Activated CD4-positive, alpha-beta T cell treated with anti-CD3 and anti-CD28 coated beads, Interleukin-2, amount 50 U/mL, for 48 hours (primary cell): ENCODE measurements at places on chromosomes 3 and 15.

DNA sequence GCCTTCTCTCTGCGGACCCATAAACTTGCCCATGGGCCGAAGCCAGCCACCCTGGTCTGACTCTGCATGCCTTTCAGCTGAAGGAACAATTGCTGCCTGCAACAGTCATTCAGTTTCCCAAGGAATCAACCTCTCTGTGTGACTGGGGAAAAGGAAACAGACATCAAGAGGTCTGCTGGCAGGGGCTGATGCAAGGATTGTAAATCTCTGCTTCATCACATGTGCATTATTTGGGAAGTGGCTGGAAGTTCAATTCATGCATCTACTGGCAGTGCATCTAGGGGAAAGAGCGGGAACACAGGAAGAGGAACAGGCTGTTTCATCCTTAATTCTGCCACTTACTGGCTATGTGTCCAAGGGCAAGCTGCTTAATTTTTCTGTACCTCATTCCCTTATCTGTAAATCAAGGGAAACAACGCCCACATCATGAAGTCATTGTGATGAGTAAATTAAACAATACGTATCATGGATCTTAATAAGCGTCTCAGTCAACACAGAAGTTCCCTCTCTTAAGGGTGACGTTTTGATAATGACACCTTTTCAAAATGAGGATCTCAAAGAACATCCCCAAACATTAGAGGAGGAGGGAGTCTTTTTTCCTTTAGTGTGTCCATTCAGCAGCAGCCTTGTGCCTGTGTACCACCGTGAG is 17.4 kb upstream of the ADPGK start:
- no peak for DNase-seq

GRCh38 chr3:87696124-87697013 is 362.4 kb downstream of the CGGBP1 start:
- DNase-seq = no peak

- no peak for DNase-seq
Measured at GRCh38 chr15:100762913-100763834, 116.5 kb upstream of the ALDH1A3 start.

DNA sequence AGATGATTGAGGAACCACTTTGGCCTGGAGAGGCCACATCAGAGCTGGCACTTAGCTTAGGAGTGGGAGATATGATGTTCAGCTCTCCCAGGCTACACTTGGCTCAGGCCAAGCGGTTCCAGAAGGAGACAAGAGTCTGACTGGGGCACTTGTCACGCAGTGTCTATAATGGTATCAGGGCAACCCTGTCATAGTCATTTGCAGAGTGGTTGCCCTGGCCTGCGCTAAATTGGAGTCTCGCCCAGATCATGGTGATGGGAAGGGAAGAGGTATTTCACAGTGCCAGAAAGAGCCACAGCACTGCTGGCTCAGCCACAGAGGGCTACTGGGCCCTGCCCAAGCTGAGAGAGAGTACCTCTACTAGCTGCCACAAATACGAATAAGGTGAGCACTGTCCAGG is 186.9 kb upstream of the CRBN start:
- DNase-seq = no peak

DNA sequence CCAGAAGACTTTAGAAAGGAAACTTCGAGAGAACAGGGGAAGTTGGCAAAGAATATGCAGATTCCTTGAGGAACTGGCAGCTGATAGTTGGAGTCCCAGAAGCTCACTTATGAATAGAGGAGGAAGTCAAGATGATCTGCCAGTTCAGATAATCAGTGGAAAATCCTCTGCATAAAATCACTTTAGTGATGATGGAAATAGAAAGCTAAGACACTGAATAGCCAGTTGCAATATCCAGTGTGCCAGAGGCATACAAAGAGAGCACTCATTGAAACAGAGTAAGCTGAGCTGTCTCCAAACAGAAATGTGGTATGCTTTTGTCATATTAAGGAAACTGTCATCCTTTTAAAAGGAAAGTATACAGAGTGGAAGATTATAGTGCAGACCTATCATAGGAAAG is 1207.6 kb downstream of the OTOL1 start:
- no peak for DNase-seq

DNA sequence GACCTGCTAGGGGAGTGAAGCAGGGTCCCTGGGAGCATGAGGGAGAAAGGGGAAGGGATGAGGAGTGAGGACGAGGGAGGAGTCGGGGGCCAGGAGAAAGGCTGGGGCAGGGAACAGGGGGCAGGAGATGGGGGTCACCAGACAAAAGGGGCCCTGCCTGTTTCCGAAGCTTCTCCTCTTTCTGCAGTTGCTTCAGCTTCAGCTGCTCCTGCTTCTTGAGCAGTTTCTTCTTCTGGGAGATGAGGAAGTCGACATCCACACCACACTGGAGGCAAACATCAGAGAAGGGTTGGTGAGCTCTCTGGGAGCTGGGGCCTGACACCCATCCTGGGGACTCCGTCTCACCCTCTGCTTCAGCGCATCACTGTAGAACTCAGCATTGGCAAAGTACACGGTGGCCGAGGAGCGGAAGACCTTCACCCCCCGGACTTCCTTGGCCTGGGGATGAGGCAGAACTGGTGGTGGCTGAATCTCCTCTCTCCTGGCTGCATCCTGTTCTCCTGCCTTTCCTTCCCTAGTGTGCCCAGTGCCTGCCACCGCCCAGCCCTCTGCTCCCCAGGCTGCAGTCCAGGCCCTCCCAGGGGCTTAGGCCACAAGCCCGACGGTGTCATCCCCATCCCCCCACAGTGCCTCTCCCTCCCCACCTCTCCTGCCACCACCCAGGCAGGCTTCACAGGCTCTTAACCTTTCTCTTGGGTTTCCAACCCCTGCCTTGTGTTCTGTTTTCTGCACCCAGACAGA is 6.8 kb downstream of the SLC26A6 start:
- DNase-seq = no peak

- DNase-seq = no peak
Measured at GRCh38 chr3:9248522-9249271, 749 bp downstream of the SRGAP3 start.

GRCh38 chr3:183144363-183144762 is 18.2 kb downstream of the LAMP3 start:
- no peak for DNase-seq

- DNase-seq = no peak
Measured at GRCh38 chr15:90286678-90287077, 21.2 kb downstream of the NGRN start.

GRCh38 chr3:14329116-14329830 is 73.1 kb upstream of the SLC6A6 start:
- no peak for DNase-seq

GRCh38 chr3:64097920-64098319 is 74.6 kb upstream of the PSMD6 start:
- no peak for DNase-seq

- DNase-seq = no peak
Measured at GRCh38 chr3:195815169-195815771, 3.5 kb upstream of the MUC4 start.

GRCh38 chr3:129602309-129602708 is 4.2 kb downstream of the PLXND1 start:
- no peak for DNase-seq

GRCh38 chr3:127385540-127385870 is 97.7 kb upstream of the PRR20G start:
- DNase-seq = no peak

DNA sequence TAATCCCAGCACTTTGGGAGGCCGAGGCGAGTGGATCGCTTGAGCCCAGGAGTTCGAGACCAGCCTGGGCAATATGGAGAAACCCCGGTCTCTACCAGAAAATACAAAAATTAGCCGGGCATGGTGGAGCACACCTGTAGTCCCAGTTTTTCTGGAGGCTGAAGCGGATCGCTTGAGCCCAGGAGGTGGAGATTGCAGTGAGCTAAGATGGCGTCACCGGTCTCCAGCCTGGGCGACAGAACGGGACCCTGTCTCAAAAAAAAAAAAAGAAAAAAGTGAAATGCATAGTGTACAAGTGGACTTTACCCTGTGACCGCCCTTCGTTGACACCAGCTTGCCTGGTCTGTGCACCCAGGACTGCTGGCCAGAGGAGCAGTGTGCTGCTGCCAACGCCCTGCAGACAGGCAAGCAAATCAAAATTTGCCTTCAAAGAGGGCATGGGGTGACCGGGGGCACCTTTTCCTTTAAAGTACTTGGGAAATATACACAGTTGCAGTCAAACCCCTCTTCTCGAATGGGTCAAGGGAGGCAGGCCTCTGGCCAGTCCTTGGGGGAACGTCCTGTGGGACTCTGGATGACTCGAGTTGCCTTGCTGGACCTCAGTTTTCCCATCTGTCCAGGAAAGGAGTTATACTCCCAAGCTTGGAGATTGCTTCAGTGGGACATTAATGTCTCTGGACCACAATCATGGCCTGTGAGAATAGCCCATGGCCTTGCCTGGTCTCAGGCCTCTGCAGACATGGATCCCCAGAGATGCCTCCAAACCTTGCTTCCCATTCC is 1.0 kb downstream of the XYLB start:
- no peak for DNase-seq

DNA sequence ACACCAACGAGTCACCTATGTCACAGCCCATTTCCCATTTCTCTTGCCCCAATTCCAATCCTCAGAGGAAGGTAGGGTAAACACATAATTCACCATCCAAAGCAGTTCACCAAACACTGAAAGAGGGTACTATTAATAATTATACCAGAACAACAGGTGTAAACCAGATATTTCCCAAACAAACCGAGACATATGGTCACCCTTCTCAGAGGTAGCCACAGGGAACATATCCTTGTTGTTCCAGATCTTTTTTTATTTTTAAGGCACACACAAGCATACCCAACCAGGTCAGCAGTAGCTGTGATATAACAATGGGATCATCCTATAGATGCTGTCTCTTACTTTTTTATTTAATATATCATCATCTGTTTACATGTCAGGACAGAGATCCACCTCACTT is 24.7 kb downstream of the MAGI1 start:
- no peak for DNase-seq

DNA sequence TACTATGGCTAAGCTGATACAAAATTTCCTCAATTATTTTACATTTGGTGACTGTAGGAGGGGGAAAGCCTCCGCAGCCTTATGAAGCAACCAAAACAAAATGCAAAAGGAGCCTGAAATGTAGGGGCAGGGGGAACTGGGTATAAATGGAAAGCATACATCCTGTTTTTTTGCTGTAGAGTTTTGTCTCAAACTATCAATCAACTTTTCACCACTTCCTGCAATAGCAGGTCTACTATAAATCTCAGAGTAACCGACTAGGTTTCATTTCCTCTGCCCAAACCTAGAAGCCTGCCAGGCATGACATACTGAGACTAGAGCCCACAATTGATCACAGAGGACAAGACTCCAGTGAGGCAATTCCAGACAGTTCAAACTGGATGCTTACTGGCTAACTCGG is 91.3 kb downstream of the SHQ1 start:
- peak; percentile 13 for DNase-seq

- DNase-seq = no peak
Measured at GRCh38 chr3:16203671-16204629, 29.5 kb downstream of the GALNT15 start.

GRCh38 chr3:125110876-125111480 is 55.2 kb upstream of the HEG1 start:
- DNase-seq = no peak

DNA sequence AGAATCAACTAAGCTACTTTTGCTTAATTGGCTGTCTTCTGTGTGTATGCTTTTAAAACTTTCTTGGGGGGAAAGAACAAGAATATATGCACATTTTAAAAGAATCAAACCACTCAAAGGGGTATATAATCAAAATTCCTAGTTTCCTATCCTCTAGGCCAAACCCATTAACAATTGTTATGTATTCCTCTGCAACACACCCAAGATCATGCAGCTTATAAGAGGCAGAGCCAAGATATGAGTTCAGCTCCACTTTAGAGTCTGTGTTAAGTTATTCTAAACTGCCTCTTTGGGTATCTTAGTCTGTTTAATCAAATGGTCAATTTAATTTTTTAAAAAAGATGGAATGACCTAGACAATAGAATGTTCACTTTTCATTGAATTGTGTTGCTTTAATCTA is 326.1 kb upstream of the IL12A start:
- DNase-seq = no peak

GRCh38 chr3:172294223-172294806 is 153.9 kb downstream of the GHSR start:
- DNase-seq = no peak

- DNase-seq = no peak
Measured at GRCh38 chr3:10255835-10256234, 7.6 kb downstream of the TATDN2 start.

DNA sequence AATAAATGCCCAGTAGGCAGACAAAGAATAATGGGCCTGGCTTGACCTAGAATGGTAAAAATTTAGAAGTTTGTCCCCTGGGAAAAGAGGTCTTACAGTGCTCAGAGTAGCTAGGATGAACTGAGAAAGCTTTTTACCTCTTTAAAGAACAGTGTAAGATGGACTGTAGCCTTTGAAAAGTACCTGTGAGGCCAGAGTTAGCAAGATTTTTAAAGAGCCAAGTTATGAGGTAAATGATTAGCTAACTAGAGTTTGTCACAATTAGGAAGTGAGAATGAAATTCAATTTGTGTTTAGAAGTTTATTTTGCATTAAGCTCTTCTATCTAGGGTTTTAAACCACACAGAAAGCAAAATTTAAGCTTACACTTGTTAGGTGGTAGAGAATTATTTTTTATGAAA is 480.9 kb downstream of the ZIC1 start:
- no peak for DNase-seq

GRCh38 chr3:16300307-16300706 is 35.3 kb downstream of the OXNAD1 start:
- DNase-seq = no peak

DNA sequence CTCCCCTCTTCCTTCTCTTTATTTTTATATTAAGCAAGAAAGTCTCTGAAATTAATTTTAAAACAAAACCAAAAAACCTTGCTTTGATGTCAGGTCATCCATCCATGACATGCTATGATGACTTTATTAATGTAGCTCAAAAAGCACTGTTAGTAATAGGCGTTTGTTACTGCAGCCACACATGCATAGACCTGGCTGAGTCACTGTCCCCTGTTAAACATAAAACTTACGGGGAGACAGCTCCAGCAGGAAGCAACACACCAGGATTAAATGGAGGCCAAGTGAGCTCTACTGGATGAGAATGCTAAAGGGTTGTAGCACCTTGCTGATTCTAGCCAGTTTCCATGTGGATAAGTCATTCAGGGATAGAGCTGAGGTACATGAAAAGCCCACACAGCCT is 661.1 kb downstream of the MAGI1 start:
- no peak for DNase-seq

DNA sequence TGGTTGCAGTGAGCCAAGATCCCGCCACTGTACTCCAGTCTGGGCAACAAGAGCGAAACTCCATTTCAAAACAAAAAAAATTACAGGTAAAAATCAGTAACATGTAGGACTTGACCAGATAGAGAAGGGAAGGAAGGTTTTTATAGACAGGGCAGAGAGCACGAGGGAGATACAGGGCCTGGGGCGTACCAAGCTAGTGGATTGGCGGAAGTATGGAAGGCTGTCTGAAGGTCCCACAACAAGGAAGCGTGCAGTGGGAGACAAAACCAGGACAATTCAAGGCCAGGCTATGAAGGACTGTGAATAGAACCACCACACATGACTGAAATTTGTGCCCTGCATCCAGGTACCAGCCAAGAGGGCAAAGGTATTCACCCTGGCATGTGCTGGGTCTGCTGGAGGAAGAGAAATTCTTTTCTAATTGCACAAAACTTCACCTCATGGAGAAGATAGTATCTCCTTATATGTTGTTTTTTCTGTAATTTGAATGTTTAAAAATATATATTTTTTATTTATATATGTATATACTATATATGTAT is 33.0 kb upstream of the BCL2A1 start:
- no peak for DNase-seq

GRCh38 chr3:55630921-55631299 is 143.8 kb upstream of the WNT5A start:
- DNase-seq = no peak
